ENCODE measurements at places on chromosomes 2 and 18. TPM values are rescaled to one million over a fixed set of nuclear protein-coding genes. Genes with fewer than 3 reads are reported as not detected.

DNA sequence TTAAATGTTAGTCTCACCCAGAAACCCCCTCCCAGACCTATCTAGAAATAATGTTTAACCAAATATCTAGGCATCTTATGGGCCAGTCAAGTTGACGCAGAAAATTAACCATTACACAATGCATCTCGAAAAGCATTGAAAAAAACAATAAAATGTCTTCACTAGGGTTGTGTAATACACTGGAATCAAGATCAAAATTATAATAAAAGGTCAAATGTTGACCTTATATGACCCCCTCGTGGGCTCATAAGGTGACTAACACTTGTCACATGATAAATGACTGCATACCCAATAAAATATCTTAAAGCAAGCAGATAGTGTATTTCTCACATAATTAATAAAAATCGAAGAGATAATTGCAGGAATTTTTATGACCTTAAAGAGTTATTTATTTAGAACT, 447.9 kb upstream of the DSEL start:
- no peak for DNase-seq
- H3K27ac ChIP-seq, result no peak overlapping the region
- H3K4me1 ChIP-seq, result no peaks in the 10 kb centered on the region
- H3K36me3 ChIP-seq, result no peaks in the 10 kb centered on the region

- DNase-seq, result no peak
- H3K4me1 ChIP-seq, result no peaks in the 10 kb centered on the region
- H3K27me3 ChIP-seq, result no peaks in the 10 kb centered on the region
- no peak overlapping the region for H3K4me3 ChIP-seq
- H3K36me3 ChIP-seq, result no peaks in the 10 kb centered on the region
- no peak overlapping the region for H3K27ac ChIP-seq
Observed at GRCh38 chr2:192246297-192246696, 51.6 kb upstream of the TMEFF2 start.

- DNase-seq, result no peak
- H3K36me3 ChIP-seq, result no peaks in the 10 kb centered on the region
- H3K4me3 ChIP-seq, result no peak overlapping the region
Observed at GRCh38 chr2:595831-596592, 81.2 kb downstream of the TMEM18 start.

GRCh38 chr2:181157326-181157725, 176.9 kb downstream of the UBE2E3 start:
- peaks cover 4% of the 10 kb centered on the region for H3K4me1 ChIP-seq
- no peak for DNase-seq
- no peak overlapping the region for H3K4me3 ChIP-seq
- no peak overlapping the region for H3K27ac ChIP-seq

DNA sequence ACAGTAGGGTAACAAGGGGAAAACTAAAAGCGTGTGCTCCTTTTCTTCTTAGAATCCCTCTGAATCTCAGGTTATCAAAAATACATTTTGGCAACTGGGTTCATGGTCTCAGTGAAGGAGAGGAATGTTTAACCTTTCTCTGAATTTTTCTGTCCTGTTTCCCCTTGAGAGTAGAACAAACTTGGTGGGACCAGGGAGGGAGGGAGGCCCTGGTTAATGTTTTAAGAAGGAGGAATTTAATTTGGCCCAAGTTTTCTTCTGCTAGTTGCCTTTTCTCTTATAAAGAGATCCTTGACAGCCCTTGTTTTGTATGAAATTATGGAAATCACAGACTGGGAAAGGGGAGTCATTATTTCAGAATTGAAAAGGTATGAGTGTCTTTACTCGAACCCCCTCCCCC, 12.2 kb upstream of the POU3F3 start:
- no peak for DNase-seq
- no peaks in the 10 kb centered on the region for H3K36me3 ChIP-seq
- H3K27ac ChIP-seq, result no peak overlapping the region
- H3K4me1 ChIP-seq, result peaks cover 15% of the 10 kb centered on the region
- no peak overlapping the region for H3K4me3 ChIP-seq

GRCh38 chr2:176001281-176001915, 669 bp downstream of the LNPK start:
- peaks cover 30% of the 10 kb centered on the region for H3K4me1 ChIP-seq
- H3K36me3 ChIP-seq, result no peaks in the 10 kb centered on the region
- H3K27me3 ChIP-seq, result no peaks in the 10 kb centered on the region
- peak overlapping the region; percentile 89 for H3K27ac ChIP-seq
- no peak for DNase-seq
- peak overlapping the region; percentile 68 for H3K4me3 ChIP-seq

- no peaks in the 10 kb centered on the region for H3K36me3 ChIP-seq
- no peaks in the 10 kb centered on the region for H3K4me1 ChIP-seq
- no peak overlapping the region for H3K4me3 ChIP-seq
- DNase-seq, result no peak
- H3K27me3 ChIP-seq, result no peaks in the 10 kb centered on the region
- no peak overlapping the region for H3K27ac ChIP-seq
Observed at GRCh38 chr2:218043100-218043499, 26.0 kb upstream of the RUFY4 start.

DNA sequence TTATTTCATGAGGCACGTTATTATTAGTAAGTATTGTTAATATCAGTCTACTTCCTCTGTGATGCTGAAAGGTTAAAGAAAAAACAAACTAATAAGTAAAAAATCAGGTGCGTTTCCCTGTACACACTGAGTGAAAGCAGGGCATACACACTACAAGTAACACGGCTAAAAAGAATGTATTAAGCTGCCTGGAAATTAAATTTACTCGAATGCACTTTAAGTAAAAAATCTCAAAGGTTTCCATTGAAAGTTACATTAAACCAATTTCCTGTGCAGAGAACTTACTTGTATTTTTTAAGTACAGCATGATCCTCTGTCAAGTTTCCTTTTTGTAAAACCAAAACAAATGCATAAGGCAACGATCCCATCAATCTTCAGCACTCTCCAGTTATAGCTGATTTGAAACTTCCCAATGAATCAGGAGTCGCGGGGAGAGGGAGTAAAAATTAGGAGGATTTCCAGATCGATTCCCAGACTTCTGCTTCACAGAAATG, 633 bp downstream of the BCL2 start:
- no peaks in the 10 kb centered on the region for H3K27me3 ChIP-seq
- DNase-seq, result no peak
- H3K36me3 ChIP-seq, result no peaks in the 10 kb centered on the region
- H3K27ac ChIP-seq, result peak overlapping the region; percentile 89
- H3K4me1 ChIP-seq, result peaks cover 11% of the 10 kb centered on the region

DNA sequence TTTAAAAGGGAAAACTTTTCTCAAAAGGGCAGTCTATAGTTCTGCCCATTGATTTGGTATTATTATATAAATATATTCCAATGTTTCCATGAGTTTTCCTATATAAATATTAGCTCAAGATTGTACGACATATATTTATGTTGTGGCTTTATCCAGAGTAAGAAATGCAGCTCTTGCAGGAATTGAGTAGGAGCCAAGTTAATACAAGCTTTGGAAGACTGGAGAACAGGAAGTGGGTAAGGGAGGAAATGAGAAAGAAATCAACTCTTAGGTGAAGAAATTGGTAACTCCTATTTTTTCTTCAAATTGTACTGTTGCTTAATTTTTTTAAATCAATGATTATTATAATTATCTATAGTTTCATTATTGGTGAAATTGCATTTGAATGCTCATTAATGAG, 105.4 kb upstream of the FAM117B start:
- peaks cover 53% of the 10 kb centered on the region for H3K36me3 ChIP-seq
- H3K27me3 ChIP-seq, result no peaks in the 10 kb centered on the region
- no peak overlapping the region for H3K4me3 ChIP-seq
- H3K4me1 ChIP-seq, result no peaks in the 10 kb centered on the region

GRCh38 chr2:86249579-86250391, 50.5 kb downstream of the MRPL35 start:
- no peaks in the 10 kb centered on the region for H3K36me3 ChIP-seq
- no peak for DNase-seq
- H3K27me3 ChIP-seq, result no peaks in the 10 kb centered on the region

The OSR1 gene
- total RNA-seq, result 1.2 TPM

The PROM2 gene
- total RNA-seq, result 89.5 TPM

The RGPD4 gene
- not detected for total RNA-seq

Data from esophagus squamous epithelium (tissue), 5 donors.